ENCODE measurements at places on chromosomes 1 and 21. TPM values are rescaled to one million over a fixed set of nuclear protein-coding genes. Genes with fewer than 3 reads are reported as not detected.

DNA sequence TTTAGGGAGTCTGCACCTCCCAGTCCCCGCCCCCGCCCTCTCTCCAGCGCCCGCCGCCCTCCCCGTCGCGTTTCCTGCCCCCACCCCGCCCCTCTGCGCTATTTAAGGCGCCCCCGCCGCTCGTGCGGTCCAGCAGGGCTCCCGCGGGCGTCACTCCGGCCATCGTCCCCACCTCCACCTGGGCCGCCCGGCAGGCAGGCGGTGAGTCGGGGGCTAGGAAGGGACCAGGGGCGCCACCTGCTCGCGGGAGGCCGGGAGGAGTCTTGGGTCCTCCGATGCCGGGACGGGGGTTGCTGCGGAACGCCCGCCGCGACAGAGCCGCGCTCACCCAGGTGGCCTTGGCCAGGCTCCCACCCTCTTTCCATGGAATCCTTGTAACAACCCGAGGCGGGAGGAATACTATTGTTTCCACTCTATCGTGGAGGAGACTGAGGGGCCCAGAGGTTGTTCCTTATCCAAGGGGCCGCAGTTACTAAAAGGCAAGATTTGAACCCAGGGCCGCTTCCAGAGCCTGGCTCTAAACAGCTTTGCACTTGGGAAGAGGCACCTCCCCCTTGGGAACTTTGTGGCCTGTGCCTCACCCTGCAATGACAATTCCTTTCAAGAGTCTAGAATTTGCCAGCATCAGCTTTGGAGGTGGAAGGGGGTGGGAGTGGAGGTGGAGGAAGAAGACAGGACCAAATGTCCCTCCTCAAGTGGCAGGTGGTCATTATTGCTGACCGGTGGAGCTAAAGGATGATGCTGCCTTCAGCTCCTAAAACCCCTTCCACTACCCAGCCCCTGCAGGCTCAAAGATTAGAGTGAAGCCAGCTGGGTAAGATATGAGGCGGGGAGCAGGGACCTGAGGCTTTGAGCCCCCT is at the start of gene GJA4:
GJA4 (plus strand) TSS at position 132 of the 860 bp plus-strand sequence. CDS start 1,215 bp downstream, outside the sequence.
- DNase-seq, result no peak

PGLYRP4 gene
- total RNA-seq, result 4.2 TPM

RIPPLY3 gene
- total RNA-seq, result not detected

GRCh38 chr1:59029411-59030167 is 245.7 kb upstream of the JUN start:
- no peak for DNase-seq

DNA sequence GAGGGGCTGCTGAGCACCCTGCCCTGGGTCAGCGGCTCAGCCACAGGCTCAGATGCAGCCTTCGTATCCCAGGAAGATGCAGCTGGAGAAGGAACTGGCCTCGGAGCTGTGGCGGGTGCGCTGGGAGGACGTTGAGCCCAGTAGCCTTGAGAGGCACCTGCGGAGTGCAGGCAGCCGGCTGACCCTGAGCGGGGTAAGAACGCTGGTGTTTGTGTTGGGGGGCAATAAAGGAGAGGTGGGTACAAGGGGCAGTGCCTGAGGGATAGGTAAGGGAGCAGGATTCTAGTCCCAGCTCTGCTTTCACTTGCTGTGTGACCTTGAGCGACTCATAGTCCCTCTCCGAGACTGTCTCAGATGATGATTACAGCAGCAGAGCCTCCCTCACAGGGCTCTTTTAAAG is 6.4 kb downstream of the NPR1 start:
- DNase-seq, result no peak

AKR7A3 gene
- 1.6 TPM for total RNA-seq

DNA sequence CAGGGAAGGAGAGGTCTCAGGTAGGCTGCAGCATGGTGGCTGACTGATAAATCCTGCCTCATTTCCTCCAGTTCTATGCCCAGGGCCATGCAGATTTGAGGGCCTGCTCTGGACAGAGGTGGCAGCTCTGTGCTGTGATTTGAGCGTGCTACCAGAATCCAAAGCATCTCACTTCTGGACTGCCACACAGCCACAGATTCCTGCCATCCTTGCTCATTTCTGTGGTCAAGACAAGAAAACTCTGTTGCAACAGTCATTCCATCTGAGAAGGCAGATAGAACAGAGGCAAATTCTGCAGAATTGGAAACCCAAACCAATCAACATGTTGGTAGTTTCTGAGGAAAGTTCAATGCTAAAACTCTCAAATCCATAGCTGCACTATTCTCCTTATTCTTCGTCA is 102.8 kb upstream of the GALNT2 start:
- no peak for DNase-seq

GRCh38 chr1:177959811-177960515 is 9.9 kb downstream of the SEC16B start:
- no peak for DNase-seq

CD247 gene
- 3.5 TPM for total RNA-seq

GRCh38 chr1:154755858-154756730 is 114.0 kb downstream of the KCNN3 start:
- DNase-seq, result no peak

DNA sequence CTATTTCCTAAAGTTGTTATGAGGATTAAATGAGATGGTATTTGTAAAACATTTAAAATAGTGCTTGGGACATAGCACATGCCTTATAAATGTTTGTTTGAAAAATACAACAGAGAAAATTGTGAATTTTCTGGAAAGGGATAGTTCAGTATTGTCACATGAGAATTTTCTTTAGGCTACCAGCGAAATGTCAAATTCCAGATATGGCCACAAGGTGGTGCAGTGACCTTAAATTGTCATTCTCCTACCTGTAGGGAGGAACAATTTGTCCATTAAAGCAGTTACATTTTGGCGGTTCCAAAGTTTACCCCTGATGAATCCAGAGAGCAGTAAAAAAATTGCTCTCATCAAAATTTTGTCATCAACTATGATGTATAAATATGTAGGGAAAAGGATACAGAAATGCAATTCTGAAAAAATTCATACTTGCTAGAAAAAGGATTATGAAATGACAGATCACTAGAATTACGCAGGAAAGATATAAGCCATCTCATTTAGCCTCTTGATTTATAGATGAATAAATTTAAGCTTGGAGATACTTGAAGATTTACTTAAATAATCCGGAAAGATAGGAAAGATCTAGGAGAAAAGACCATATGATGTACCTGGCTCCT is 50.2 kb upstream of the TSHB start:
- DNase-seq, result no peak

GRCh38 chr1:160124705-160125478 is 9.3 kb downstream of the ATP1A2 start:
- no peak for DNase-seq

GRCh38 chr1:22366346-22366745 is 85.3 kb upstream of the ZBTB40 start:
- DNase-seq, result no peak

DNA sequence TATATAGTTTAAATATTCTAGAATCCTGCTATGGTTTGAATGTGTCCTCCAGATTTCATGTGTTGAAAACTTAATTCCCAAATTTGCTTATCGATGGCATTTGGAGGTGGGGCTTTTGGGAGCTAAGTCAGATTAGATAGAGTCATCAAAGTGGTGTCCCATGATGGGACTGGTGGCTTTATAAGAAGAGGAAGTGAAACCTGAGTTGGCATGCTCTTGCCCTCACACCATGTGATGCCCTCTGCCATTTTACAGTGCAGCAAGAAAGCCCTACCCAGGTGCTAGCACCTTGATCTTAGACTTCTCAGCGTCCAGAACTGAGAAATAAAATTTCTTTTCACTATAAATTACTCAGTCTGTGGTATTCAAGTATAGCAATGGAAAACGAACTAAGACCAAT is 111.3 kb downstream of the TGFB2 start:
- DNase-seq, result no peak

GRCh38 chr1:172004671-172005070 is 163.4 kb downstream of the DNM3 start:
- DNase-seq, result no peak

GRCh38 chr1:74790453-74790852 is 57.5 kb downstream of the TYW3 start:
- no peak for DNase-seq

CDC7 gene
- total RNA-seq, result 2.1 TPM
